Activated T-cell treated with anti-CD3 and anti-CD28 coated beads, Interleukin-2, amount 50 U/mL, for 1 hour (primary cell): ENCODE measurements at places on chromosomes 6 and 20.

DNA sequence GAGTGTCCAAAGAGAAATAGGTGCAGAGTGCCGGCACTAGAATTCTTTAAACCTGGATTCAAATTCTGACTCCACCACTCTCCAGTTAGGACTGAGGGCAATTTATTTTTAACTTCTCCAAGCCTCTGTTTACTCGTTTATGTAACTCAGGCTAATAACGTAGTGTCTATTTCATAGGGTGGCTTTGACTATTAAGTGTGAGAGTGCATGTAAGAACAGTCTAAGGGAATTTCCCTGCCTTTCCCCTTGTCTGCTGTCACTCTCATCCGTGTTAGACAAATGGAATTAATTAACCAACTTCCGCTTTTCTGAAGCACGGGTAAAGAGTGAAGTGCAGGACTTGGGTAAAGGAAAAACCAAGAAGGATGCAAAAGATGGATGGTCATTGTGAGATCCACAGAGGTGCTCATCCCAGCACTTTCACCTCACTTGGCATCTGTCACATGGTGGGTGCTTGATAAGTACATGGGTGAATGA is 4.1 kb upstream of the ZKSCAN8 start:
- peak; percentile 49 for DNase-seq

DNA sequence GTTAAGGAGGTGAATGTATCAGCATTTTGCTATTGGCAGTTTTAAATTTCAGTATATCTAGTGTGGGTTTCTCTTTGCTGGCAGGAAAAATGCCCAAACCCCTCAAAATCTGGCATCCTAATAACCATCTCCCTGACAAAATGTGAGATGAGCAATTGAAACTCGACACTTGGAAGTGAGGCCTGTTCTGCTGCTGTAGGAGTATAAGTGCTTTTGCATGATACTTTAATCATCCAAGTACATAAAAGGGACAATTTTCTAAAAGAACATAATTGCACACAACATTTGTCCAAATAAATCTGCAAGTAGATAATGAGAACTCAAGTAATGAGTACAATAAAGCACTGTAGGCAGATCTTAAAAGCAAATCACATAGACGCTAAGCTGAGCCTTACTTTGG is 36.5 kb downstream of the LAMP5 start:
- DNase-seq, result no peak

DNA sequence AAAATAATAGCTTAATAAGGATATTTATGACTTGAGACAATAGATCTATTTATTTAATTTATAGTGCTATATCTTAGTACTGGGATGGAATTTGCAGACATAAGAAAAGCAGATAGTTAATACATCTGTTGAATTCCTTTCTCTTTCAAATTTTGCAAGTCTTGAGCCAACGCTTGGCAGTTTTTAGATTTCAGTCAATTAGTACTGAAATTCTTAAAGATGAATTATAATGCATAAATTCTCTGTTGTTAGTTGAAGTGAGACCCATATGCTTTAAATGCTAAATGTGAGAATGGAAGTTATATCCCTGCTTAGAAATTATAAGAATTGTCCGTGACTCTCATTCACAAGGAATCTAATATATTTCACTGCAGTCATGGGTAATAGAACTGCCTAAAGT is 225.1 kb upstream of the ADGRB3 start:
- no peak for DNase-seq

DNA sequence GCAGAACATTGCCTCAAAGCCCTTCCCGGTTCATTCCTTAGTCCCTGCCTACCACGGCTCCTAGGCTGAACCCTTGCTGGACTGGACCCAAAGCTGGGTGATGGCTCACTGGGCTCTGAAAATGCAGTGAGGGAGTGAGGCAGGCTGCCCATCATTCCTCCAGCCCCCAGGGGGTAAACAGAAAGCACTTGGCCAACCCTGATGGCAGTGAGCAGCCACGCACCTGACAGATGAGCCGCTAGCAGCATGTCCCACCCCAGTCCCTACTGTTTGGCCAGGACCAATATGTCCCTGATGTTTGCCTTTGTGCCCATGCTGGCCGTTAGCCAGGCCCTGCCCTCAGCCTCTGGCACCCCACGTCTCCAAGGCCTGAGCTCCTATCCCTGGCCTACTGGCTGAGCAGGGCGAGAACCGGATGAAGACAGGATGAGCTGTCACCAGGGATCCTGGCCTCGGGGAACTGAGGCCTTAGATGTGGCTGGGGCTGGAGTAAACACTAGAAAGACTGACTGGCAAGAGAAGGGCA is 19.4 kb upstream of the BAK1 start:
- no peak for DNase-seq

GRCh38 chr20:24718696-24719095 is 230.4 kb upstream of the CST7 start:
- no peak for DNase-seq
